ENCODE measurements at places on chromosomes 5 and 9.

GRCh38 chr9:114287001-114287762 is 35.7 kb upstream of the ORM1 start:
- DNase-seq = no peak

- no peak for DNase-seq
These were observed 88.7 kb downstream of the TRIO start for GRCh38 chr5:14231890-14232289.

DNA sequence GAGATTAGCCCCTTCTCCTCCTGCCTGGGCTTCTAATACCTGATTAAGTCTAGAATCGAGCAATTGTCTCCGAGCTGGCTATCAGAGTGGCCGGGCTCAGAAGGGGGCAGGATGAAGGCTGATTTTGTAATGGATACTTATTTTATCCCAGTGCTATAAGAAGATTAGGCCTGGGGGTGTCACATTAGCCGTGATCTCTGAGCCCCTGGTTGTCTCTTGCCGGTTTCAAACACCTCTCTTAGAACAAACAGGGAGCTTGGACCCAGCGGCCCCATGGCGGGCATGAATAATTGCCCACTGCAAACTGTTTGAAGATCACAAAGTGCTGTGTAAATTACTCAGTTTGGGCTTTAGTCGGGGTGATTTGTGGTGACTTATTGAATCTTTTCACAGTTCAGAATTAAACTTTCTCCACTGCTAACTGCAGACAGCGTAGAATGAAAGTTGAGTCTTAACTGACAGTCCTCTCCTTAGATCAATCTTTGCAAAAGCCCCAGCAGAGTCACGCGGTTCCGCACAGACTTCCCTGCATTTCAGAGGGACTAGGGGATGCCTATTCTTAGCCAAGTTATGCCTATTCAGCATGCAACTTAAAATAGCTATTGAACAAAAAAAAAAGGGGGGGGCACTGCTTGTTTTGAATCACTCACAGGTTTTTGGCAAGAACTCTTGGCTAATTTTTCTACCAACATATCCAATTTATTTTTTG is 200.6 kb upstream of the IRX1 start:
- DNase-seq = no peak

GRCh38 chr9:93187574-93187973 is 3.6 kb downstream of the WNK2 start:
- DNase-seq = no peak

DNA sequence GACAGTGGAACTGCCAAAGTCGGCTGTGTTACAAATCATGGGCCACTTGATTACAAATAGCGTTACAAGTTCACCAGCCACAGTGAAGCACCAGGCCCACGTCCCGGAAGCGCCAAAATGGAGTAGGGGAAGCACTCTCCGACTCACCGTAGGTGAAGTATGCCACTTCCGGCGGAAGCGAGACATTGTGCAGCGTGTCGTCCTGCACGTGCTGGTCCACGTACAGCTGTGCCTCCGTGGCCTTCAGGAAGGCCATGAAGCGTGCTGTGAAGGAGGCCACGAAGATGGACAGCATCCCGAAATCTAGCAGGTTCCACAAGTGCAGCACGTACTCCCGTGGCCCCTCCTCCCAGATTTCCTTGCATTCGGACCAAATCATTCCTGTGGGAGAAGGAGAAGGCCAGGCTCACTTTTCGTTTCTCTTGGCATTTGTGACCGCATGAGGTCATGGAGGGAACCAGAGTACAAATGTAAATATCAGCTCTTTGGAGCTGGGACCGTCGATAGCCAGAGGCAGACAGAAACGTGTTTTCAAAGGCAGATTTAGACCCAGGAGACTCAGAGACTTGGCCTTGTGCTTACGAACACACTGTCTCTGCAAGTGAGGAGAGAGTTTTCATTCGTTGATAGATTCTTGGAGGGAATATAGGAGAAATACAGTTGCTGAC is 58.7 kb upstream of the SMIM32 start:
- DNase-seq = no peak

DNA sequence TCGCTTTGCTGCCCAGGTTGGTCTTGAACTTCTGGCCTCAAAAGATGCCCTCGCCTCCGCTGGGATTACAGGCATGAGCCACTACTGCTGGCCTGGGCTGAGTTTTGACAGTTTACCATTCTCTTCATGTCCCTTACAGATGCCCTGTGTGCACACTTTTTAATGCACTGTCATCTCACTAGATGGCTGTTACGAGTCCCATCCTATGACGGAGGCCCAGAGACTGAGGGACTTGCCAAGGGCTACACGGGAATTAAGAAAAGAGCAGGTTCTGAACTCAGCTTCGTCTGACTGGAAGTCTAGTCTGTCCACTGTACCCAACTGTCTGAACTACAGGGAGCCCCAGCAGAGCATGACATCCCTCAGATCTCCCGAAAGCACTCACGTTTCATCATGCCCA is 63.9 kb downstream of the ARHGEF37 start:
- no peak for DNase-seq

DNA sequence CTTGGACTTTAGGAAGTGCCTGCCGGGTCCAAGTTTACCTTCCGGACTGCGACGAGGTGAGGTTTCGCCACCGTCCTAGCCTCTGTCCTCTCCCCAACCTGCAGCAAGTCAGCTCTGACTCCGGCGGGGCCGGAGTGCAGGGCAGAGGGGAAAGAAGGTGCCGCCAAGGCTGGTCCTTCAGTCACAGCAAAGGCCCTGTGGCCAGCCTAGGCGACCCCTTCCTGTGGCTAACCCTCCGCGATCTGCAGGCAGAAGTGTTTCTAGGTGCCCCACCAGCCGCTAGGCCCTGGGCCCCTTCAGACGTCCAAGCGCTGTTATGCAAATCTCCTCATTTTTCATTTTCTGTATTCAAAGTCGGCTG is 11.1 kb upstream of the NKX2-5 start:
- no peak for DNase-seq

DNA sequence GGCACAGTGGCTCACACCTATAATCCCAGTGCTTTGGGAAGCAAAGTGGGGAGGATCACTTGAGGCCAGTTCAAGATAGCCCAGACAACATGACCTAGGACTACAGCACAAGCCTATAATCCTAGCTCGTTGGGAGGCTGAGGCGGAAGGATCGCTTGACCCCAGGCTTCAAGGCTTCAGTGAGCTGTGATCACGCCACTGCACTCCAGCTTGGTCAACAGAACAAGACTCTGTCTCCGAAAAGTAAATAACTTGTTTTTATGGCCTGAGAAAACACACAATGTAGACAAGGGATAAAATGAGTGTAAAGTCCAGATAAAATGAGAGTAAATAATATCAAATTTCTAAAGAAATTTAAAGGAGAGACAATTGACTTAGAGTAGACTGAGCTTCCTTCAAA is 26.3 kb downstream of the SHLD3 start:
- no peak for DNase-seq

GRCh38 chr5:177552839-177553455 is 1.4 kb downstream of the FAM193B start:
- DNase-seq = no peak

- no peak for DNase-seq
These were observed 518 bp downstream of the UBE2B start for GRCh38 chr5:134371834-134372340.

- DNase-seq = no peak
These were observed 19.1 kb upstream of the KCNMB1 start for GRCh38 chr5:170408226-170408625.

GRCh38 chr5:128397876-128398275 is 140.2 kb downstream of the FBN2 start:
- DNase-seq = no peak

DNA sequence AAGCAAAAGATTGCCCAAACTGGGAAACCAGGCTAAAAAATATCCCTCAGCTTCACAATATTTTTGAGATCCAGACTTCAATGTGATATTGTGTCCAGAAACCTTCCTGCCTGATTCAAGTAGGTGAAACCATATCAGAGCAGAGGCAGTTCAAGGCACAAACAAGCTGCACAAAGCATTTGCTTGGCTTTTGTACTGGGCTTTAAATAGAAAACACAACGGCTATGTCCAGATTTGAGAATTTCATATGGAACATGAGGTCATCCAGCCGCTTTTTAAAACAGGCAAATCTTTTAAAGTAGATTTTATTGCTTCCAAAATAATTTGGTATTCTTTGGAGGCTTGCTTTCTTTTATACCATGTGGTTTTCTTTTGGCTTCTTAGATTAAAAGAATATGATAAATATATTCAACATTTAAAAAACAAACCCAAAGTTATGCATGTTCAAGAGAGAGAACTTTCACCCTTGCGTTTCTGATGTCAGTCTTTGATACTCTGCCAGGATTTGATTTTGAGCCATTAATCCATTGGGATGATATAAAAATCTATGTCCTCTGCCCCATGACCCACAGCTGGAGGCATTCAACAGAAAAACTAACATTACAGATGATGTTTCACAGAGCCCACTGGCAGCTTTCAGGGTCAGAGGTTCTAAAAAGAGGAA is 29.0 kb upstream of the CCDC112 start:
- DNase-seq = no peak

DNA sequence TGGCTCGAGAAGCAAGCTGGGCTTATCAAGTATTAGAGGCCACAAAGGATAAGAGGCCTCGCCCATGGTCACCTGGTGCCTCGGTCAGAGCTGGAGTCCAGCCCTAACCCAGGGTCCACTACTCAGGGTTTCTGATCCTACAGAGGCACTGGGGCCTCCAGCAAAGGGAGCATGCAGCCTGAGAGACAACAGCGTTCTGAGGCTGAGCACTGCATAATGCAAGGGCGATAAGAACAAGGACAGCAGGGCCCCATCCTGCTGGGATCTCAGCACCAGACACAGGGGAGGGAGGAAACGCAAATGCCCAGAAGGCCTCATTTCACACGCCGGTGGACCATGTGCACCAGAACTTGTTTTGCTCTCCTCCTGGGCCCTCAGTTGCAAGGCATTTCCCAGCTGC is 63.0 kb downstream of the C5orf15 start:
- no peak for DNase-seq

GRCh38 chr5:160231783-160232342 is 2.6 kb downstream of the FABP6 start:
- DNase-seq = no peak

DNA sequence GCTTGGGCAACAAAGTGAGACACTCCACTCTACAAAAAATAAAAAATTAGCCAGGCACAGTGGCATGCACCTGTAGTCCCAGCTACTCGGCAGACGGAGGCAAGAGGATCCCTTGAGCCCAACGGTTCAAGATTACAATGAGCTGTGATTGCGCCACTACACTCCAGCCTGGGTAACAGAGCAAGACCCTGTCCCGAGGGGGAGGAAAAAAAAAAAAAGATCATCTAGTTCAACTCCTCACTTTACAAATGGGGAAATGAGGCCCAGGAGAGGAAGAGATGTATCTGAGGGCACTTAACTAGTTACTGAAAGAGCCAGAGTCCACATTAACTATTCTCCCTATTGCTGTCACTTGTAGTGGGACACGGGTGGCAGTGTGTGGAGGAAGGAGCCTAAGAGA is 13.8 kb downstream of the PDCL start:
- no peak for DNase-seq

GRCh38 chr9:110932863-110933262 is 105.4 kb downstream of the LPAR1 start:
- no peak for DNase-seq

DNA sequence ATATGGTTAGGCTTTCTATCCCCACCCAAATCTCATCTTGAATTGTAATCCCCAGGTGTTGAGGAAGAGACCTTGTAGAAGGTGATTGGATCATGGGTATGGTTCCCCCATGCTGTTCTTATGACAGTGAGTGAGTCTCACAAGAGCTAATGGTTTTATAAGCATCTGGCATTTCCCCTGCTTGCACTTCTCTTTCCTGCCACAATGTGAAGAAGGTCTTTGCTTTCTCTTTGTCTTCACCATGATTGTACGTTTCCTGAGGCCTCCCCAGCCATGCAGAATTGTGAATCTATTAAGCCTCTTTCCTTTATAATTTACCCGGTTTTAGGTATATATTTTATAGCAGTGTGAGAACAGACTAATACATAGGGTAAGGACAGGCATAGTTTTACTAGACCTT is 334.5 kb downstream of the TLR4 start:
- no peak for DNase-seq

DNA sequence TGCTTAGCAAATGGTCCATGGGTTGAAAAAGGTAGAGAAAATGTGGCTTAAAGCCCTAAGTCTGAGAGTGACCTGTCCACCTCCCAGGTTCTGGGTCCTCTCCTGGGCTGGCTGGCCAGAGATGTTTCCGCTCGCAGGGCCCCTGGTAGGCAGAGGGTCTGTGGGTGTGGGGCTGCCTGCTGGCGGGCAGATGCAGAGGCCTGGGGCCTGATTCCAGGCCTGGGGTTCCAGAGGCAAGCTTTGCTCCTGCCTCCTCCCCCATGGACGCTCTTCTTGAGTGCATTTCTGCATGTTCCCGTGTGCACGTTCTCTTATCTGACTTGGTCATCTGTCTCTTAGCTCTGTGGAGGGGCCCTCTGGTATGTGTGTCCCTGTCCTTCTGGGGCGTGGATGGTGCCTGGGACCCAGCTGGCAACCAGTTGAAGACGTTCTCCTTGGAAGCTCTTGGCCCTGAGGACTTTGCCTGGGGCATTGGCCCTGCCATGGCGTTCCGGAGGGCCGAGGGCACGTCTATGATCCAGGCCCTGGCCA is 3.8 kb downstream of the MIGA2 start:
- DNase-seq = no peak

DNA sequence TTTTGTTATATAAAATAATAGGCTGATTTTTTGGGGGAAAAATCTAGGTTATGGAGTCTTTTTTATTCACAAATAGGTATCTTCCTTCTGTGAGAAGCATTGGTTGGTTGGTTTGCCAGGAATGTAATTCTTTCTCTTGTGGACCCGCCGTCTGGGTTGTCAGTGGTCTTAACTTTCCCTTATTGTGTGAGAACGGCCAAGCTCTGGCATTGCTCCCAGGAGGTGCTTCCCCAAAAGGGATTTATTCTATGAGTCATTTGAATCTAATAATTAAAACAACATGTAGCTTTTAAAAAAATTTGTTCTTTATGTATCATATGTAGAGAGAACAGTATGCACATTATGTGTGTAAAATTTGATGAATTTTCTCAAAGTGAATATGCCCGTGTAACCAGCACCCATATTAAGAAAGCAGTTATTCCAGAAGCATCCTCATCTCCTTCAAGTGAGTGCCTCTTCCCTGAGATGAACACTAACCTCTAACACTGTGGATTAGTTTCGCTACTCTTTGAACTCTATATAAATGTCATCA is 114.4 kb downstream of the MAST4 start:
- no peak for DNase-seq

GRCh38 chr9:114894206-114894605 is 36.2 kb downstream of the TNFSF8 start:
- DNase-seq = no peak

DNA sequence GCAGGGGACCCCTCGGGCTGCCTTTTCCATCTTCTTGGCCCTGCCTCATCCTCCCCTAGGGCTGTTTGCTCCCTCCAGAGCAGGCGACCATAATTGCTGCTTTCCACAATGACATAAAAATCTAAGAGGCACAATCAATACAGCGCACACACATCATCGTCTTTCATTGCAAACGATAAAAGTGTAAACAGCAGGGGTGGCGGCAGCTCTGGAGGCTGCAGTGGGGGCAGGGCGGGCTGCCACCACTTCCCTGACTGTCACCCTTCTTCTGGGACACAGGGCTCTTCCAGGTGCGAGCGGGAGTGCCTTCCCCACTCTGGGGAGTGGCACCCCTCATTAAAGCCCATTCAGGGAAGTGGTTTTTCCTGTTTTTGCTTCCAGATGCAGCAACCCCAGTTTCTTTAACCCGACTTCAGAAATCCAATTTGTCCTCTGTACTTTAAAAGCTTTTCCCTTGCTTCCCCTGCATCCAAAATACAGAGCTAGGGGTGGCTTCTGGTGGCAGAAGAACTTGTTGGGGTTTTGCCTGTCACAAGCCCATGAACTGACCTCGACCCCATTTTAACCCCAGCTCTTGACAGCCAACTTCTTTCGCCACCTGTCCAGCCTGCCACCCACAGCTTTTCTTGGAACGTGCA is 45.7 kb downstream of the TSPAN17 start:
- no peak for DNase-seq

GRCh38 chr9:137459601-137460362 is 648 bp upstream of the NSMF start:
- DNase-seq = no peak
